ENCODE measurements at places on chromosomes 11 and 22. TPM values are rescaled to one million over a fixed set of nuclear protein-coding genes. Genes with fewer than 3 reads are reported as not detected.

UPB1 gene
- total RNA-seq = 0.07 TPM

C11orf86 gene
- total RNA-seq = not detected

DNA sequence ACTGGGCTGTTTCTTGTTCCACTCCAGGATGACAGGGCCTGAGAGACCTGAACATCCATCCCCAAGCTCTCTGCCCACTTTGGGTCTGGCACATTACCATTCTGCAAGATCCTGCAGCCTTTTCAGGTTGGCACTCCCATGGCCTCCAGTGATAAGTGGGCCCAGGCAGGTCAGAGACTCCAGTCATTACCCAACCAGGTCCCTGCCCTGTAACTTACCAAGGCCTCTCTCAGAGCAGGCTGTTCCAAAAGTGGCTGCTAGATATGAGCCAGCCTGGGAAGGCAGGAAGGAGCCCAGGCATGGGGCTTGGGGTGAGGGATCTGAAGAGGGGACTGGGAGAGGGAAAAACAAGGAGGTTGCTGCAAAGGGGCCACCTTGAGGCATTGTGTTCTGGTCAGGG lies 35.9 kb downstream of the KCNQ1OT1 start:
- H3K4me3 ChIP-seq = no peak overlapping the region
- no peaks in the 10 kb centered on the region for H3K4me1 ChIP-seq
- no peak overlapping the region for H3K27ac ChIP-seq
- H3K36me3 ChIP-seq = peaks cover 33% of the 10 kb centered on the region
- no peaks in the 10 kb centered on the region for H3K27me3 ChIP-seq

DNA sequence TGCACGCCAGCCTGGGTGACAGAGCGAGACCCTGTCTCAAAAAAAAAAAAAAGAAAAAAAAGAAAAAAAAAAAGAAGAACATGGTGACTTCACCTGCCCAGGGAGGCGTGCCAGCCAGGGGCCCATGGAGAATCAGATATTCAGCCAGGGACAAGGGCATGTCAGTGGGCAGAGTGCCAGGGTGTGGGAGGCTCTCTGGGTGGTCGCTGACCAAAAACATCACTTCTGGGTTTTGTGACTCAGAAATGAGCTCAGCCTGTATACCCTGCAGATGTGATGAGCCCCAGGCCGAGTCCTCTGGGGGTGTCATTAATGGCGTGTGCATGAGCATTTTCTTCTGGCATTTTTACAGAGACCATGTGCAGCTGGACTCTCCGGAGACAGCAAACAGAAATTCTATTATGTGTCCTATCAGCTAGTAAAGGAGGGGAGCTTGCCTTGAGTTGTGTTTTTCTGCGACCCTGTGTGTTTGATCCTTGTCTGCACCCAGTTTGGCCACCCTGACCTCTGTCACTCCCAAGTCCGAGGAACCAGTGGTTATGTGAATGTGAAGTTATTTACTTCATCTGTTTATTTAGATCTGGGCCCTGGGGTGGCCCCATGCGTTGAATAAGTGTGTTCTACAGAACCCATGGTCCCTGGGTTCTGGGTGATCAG lies 53.6 kb downstream of the BCR start:
- DNase-seq = no peak
- no peaks in the 10 kb centered on the region for H3K27me3 ChIP-seq
- H3K27ac ChIP-seq = no peak overlapping the region

OR5F1 gene
- not detected for total RNA-seq

GAL gene
- 65.2 TPM for total RNA-seq

DNA sequence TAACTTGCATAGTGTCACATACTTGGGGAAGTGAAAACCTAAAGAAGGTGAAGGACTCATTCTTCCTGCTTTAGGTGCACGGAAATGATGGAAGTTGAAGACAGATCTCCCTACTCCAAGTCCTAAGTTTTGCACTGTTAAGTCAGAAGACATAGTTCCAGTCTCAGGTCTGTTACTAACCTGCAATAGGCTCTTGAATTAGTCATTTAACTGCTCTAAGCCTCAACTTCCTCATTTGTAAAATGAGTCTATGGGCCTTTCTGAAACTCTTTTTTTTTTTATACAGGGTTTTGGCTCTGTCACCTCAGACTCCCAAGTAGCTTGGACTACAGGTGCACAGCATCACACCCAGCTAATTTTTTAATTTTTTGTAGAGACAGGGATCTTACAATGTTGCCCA lies 30.8 kb upstream of the POU2AF1 start:
- H3K36me3 ChIP-seq = no peaks in the 10 kb centered on the region
- no peaks in the 10 kb centered on the region for H3K27me3 ChIP-seq
- H3K4me1 ChIP-seq = no peaks in the 10 kb centered on the region
- no peak for DNase-seq
- H3K27ac ChIP-seq = no peak overlapping the region
- no peak overlapping the region for H3K4me3 ChIP-seq

GRCh38 chr11:34238533-34238932 lies 119.3 kb downstream of the ABTB2 start:
- H3K36me3 ChIP-seq = no peaks in the 10 kb centered on the region
- H3K27me3 ChIP-seq = no peaks in the 10 kb centered on the region
- no peak overlapping the region for H3K4me3 ChIP-seq
- no peak for DNase-seq
- no peak overlapping the region for H3K27ac ChIP-seq

GRCh38 chr22:38468443-38469305 lies 778 bp downstream of the KDELR3 start:
- no peaks in the 10 kb centered on the region for H3K27me3 ChIP-seq
- no peaks in the 10 kb centered on the region for H3K4me1 ChIP-seq
- no peak for DNase-seq
- peak overlapping the region; percentile 65 for H3K4me3 ChIP-seq

GRCh38 chr11:86861810-86862209 lies 61.5 kb downstream of the PRSS23 start:
- no peaks in the 10 kb centered on the region for H3K4me1 ChIP-seq
- H3K27me3 ChIP-seq = no peaks in the 10 kb centered on the region

DNA sequence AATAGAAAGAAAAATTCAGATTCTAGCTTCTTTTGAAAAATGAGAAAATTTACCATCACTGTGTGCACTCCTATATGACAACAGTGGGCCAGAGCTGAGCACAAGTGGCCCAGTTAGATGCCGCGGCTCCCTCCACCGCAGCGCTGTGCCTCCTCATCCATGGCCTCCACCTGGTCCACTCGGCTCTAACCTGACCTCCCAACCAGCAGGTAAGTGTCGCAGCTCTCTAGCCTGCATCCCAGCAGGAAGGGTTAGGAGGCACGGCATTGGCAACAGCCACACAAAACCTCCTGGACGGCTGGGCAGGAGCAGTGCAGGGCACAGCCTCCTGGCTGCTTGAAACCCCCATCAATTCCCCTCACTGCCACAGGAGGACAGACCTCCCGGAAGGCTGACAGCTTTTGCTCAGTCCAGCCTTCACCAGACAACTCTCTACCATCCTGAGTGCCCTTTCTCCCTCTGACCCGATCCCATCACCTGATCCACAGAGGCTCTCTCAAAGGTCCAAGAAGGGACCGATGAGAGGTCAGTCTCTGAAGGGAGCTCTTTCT lies 76.1 kb downstream of the RPL27A start:
- no peak for DNase-seq
- no peak overlapping the region for H3K4me3 ChIP-seq
- H3K4me1 ChIP-seq = no peaks in the 10 kb centered on the region
- H3K27me3 ChIP-seq = no peaks in the 10 kb centered on the region
- no peak overlapping the region for H3K27ac ChIP-seq
- no peaks in the 10 kb centered on the region for H3K36me3 ChIP-seq

DNA sequence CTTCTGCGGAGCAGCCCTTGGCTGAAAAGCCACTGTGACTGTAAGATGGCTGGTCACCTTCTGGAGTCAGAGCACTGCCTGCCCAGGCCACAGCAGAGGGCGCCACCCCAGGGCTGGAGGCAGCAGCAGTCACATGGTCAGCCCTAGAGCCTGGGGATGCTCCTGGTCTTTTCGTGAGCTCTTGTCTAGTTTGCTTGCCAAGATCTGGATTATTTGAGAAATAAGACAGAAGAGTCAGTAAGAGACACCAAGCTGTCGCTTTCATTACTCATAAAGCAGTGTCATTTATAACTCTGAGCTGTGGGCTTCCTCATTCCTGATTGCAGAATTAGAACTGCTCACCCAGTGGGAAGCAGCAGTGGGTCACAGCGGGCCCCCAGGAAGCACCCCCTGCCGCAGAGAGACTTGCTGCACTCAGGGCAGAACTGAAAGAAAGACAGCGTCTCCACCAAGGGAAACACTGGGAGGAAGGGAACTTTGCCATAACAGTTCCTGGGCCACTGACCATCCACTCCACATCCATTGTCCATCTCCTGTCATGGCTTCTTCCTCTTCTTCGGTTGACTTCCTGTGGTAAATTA lies 56.7 kb downstream of the PPP6R2 start:
- H3K36me3 ChIP-seq = peaks cover 45% of the 10 kb centered on the region
- H3K4me1 ChIP-seq = no peaks in the 10 kb centered on the region
- peak; percentile 75 for DNase-seq
- no peaks in the 10 kb centered on the region for H3K27me3 ChIP-seq

DNA sequence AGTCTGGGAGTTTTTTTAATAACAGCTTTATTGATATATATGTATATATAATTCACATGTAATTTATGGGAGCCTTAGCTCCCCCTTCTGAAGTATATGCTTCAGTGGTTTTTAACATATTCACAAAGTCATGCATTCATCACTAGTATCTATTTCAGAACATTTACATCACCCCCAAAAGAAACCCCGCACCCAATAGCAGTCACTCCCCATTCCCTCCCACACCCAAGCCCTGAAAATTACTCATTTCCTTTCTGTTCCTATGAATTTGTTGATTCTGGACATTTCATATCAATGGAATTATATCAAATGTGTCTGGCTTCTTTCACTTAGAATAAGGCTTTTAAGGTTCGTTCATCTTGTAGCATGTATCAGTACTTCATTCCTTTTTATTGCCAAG lies 35.6 kb upstream of the SYT7 start:
- no peaks in the 10 kb centered on the region for H3K4me1 ChIP-seq
- H3K27ac ChIP-seq = no peak overlapping the region
- no peaks in the 10 kb centered on the region for H3K36me3 ChIP-seq

DNA sequence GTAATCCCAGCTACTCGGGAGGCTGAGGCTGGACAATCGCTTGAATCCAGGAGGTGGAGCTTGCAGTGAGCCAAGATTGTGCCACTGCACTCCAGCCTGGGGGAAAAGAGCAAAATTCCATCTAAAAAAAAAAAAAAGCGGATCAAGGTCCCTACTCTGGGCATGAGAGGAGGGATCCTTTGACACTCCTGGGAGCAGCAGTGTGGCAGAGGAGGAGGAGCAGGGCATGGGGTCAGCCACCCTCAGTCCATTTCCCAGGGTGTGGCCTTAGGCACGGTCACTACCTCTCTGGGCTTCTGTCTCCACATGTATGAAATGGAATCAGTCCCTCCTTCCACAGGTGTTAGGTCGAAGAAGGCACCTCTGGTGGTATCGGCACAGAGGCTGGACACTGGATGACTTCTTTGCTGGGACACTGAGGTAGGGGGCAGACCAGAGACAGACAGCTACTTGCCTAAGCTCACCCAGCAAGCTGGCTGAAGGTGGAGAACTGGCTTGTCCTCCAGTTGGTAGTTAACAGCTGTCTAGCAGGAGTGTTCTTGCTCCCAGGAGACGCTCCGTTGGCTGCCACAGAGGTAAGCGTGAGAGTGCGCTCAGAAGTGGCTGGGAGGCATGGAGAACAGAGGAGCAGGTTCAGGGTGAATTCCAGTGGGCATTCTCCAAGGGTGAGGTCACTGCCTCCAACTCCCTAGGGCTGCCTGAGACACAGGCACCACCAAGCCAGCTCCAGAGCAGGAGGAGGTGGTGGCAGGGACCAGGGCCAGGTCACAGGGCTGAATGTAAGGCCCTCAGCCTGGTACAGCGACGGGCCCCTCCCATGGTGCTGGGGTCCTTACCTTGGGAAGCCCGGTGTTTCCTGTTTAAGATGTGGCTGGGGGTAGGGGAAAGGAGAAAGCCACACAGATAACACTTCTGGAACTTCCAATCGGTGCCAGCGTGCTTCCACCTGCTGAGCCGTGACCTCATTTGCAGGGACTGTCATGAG lies 19.5 kb downstream of the TXN2 start:
- peaks cover 6% of the 10 kb centered on the region for H3K36me3 ChIP-seq
- no peaks in the 10 kb centered on the region for H3K27me3 ChIP-seq
- H3K4me1 ChIP-seq = peaks cover 2% of the 10 kb centered on the region
- no peak overlapping the region for H3K4me3 ChIP-seq
- H3K27ac ChIP-seq = no peak overlapping the region

P2RY6 gene
- total RNA-seq = not detected

CYP2D6 gene
- 2.3 TPM for total RNA-seq

- no peak overlapping the region for H3K4me3 ChIP-seq
- no peak overlapping the region for H3K27ac ChIP-seq
- peaks cover 4% of the 10 kb centered on the region for H3K4me1 ChIP-seq
- H3K36me3 ChIP-seq = 0 out of 2 replicates have a peak, but pooled peaks cover 4% of the 10 kb centered on the region
- H3K27me3 ChIP-seq = no peaks in the 10 kb centered on the region
- DNase-seq = no peak
These were observed 139.2 kb downstream of the MAML2 start for GRCh38 chr11:96203567-96204365.

TEX54 gene
- total RNA-seq = 1.2 TPM
